Ovary (tissue), 10 donors: ENCODE measurements at places on chromosomes 4 and X. TPM values are rescaled to one million over a fixed set of nuclear protein-coding genes. Genes with fewer than 3 reads are reported as not detected.

The CA5B gene
- total RNA-seq: 26.9 TPM

The OTC gene
- not detected for total RNA-seq

DNA sequence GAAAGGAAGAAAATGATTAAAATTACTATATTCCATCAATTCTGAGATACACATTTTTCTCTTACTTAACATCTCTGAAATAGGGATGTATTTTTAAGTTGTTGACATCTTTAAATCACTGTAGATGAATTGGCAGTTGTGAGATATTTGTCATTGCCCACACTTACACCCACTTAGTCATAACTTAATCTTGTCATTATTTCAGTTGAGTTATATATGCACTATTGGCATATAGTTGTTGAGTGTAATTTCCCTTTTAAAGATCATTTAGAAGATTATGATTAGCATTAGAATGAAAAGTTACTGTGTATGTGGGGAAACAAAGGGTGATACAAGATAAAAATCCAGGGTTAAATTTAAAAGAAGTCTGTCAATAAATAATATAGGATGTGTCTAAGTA, 2.2 kb downstream of the AIMP1 start:
- no peak for DNase-seq

DNA sequence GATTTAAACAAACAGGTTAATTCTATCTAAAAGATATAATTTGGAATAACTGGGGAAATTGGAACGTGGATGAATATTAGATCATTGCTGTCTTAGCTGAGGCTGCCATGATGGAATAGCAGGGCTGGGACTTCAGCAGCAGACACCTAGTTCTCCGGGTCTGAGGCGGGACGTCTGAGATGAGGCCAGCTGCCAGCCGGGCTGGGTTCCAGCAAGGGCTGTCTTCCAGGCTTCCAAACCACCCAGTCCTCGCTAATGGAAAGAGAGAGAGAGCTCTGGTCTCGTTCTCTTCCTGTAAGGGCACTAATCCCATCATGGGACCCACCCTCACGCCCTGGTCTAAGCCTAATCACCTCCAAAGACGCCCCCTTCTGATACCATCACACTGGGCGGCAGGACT, 85.7 kb downstream of the ADRA2C start:
- no peak for DNase-seq

DNA sequence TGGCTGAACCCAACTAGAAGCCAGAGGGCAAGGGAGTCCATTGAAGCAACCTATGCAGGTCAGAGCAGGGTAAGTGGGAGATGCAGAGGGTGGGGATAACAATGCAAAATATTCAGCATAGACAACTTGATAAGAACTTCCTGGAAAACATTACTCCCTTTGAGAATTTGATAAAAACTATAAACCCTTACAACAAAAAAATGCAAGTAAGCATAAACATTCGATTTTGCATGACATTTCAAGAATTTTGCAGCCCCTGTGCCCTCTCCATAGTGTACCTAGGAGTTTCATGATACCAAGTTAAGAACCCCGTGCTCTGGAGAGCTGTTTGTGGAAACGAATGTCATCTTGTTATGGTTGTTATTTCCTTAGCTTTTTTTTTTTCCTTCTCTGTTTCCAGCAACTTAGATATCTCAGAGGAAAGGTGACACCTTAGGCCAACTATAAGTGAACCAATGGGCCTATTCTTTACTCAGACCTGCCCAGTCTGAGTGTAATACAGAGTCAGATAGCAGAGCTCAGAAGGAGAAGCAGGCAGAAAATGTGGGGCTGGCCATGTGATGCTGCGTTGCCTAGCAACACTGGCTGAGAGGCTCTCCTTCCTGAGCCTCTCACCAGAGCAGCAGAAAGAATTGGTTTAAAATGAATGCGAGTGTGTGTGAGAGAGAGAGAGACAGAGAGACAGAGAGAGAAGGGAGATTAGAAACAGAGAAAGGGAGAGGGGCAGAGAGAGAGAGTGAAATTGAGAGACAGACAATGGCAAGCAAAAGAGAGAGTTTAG, 36.7 kb upstream of the GABRQ start:
- DNase-seq: no peak

DNA sequence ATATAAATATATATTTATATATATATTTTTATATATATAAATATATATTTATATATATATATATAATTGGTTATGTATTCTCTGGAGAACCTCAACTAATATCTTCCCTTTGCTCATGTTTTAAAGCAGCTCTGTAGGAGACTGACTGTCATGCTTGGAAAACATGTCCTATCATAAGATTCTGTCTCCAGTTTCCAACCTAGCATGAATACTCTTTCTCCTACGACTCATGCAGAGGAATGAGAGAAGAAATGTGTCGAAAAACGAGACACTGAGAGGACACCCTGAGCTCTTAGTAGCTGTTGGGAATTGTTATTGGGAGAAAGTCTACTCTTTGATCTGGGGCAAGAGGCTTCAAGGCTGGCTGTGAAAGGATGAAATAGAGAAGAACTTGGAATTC, 166.5 kb upstream of the SLIT2 start:
- DNase-seq: no peak
